A549 treated with dexamethasone at 1 μM for 4 hours (cell line): ENCODE measurements at places on chromosomes 16 and 17. TPM values are rescaled to one million over a fixed set of nuclear protein-coding genes. Genes with fewer than 3 reads are reported as not detected.

The CMTM2 gene
- total RNA-seq: not detected in 5 replicates

The KRT24 gene
- total RNA-seq: not detected in 5 replicates

The FZD2 gene
- total RNA-seq: 19.8 to 30.4 TPM (median 27.7 TPM) in 5 replicates

The PERCC1 gene
- not detected in 5 replicates for total RNA-seq

The SOCS1 gene
- total RNA-seq: 6.6 to 16.5 TPM (median 12.6 TPM) in 5 replicates

The TLCD3B gene
- 0.14 to 0.31 TPM (median 0.22 TPM) in 5 replicates for total RNA-seq

The COPRS gene
- 119 to 151 TPM (median 133 TPM) in 5 replicates for total RNA-seq

The RPA1 gene
- 60.0 to 82.3 TPM (median 70.3 TPM) in 5 replicates for total RNA-seq

The LDHD gene
- 0.46 to 0.88 TPM (median 0.64 TPM) in 5 replicates for total RNA-seq

The TPPP3 gene
- 9.2 to 13.3 TPM (median 12.4 TPM) in 5 replicates for total RNA-seq

The ZG16B gene
- 0.60 to 0.98 TPM (median 0.66 TPM) in 5 replicates for total RNA-seq

The SLC13A2 gene
- 0.07 to 0.20 TPM (median 0.12 TPM) in 5 replicates for total RNA-seq

The VASN gene
- 3.6 to 6.2 TPM (median 5.6 TPM) in 5 replicates for total RNA-seq

The CCL4L2 gene
- total RNA-seq: 0.18 TPM in 1 of 5 replicates, not detected in the others
